ENCODE measurements at places on chromosomes 3 and 15. TPM values are rescaled to one million over a fixed set of nuclear protein-coding genes. Genes with fewer than 3 reads are reported as not detected.

The IMP3 gene
- 49.0 TPM for total RNA-seq

The ABI3BP gene
- total RNA-seq, result 25.7 TPM

The CCR3 gene
- total RNA-seq, result not detected

The PDCD7 gene
- total RNA-seq, result 26.6 TPM

The USP4 gene
- 30.4 TPM for total RNA-seq

The SLC22A14 gene
- not detected for total RNA-seq

The VEPH1 gene
- total RNA-seq, result not detected

The MINAR1 gene
- total RNA-seq, result 0.50 TPM

The LRTM1 gene
- total RNA-seq, result not detected

The UBE3A gene
- total RNA-seq, result 73.9 TPM

The PROS1 gene
- total RNA-seq, result 43.7 TPM

The RPUSD2 gene
- total RNA-seq, result 8.7 TPM

The TRAT1 gene
- 0.17 TPM for total RNA-seq

The CGNL1 gene
- total RNA-seq, result 21.3 TPM

The C3orf18 gene
- total RNA-seq, result 15.8 TPM

All from esophagus muscularis mucosa (tissue), 4 donors.